ENCODE measurements at places on chromosomes 5 and 9.

DNA sequence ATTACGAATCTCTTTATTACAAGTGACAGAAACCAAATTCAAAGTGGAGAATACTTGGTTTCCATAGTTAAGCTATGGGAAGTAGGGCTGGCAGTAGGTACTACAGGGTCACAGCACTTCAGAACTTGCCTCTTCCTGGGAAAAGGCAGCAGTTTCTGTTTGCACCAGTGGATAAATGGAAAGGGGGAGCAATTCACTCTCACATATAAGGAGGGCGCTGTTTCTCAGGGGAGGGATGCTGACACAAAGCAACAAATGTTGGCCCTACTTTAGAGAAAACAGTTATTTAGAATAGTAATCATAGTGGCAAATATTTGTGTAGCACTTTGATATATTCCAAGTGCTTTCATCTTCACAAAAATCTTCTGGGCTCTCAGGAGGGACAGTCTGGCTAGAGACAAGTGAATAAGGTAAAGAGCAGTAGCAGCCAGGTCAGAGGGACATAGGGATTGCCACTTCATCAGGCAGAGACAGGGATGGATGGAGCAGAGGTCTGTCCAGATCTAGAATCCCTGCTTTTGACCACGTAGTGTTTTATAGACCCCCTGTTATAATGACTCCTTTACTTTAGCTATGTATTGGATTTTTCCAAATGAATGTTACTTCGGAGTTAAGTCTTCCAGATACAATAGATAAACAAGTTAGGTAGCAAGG, 554.8 kb upstream of the SGCD start:
- DNase-seq = no peak

GRCh38 chr9:83007521-83008300, 55.2 kb downstream of the RASEF start:
- DNase-seq = no peak

DNA sequence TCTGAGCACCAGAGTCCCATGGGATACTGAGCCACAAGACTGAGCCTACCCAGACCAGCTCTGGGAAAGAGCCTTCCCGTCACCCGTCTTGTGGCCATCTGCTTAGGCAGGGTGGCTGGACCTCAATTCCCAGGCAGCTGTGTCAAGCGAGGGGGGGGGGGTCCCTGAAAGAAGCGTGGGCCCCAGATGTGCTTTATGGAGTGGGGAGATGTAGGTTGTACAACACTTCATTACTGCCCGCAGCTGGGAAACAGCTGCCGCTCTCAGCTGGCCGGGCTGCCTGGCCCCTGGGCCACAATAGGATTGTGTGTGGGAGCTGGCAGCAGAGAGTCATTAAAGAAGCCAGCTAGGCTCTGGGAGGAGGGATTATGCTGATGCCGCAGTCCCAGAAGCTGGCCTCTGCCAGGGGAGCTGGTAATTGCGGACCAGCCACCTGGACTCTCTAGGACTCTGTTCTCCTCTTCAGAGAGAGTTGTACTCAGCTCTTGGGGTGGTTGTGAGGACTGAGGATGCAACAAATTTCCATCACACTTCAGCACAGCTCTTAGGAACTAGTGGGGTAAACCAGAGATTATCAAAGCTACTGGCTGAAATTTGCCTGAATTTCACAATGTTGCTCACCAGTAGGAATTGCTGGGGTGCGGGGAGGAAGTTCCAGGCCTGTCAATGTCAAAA, 145.4 kb downstream of the GADD45G start:
- no peak for DNase-seq

GRCh38 chr9:2125906-2126305, 110.8 kb downstream of the SMARCA2 start:
- no peak for DNase-seq

DNA sequence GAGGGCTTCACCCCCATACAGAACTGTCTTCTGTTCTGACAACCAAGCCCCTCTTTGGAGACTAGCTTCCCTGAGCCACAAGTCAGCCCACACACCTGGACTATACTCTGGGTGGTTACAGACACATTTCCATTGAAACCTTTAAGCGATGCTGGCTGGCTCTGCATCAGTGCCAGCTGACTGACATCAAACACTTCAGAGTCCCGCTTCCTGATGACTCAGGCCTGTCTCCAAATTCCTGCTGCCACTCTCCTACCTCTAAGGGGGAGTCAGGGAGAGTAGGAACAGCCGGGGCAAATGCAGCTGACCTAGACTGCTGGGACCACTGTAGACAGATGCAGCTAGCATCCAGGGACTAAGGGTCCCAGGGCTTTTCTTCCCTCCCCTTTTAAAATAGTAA, 59.4 kb downstream of the SIL1 start:
- DNase-seq = no peak

DNA sequence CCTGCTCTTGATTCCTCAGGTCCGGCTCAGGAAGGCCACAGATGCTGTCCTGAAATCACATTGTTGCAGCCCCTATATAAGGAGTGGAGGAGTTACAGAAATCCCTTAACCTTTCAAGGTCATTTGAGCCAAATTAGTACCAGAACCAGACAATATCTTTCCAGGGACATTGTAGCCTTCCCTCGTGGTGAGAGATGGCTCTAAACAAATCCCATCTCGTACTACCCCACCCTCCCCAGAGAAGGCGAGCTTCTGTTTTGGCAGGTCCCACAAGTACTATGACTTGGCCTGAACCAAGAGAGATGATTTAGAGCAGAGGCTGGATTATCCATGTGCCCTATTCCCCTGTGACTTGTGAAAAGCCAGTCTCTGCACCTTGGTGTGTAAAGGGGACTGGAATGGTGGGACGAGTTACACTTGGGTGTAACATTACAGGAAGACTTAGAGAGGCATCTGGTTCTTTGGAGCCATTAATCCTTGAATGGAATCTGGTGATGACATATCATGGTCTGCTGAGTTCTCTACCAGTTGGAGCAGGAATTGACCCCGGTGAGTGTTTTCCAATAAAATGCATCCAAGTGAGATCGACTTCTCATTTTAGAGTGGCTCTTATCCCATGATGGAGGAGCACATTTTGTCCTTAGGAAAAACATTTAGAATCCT, at the start of gene FAM240B:
TSS of gene FAM240B (minus strand) at position 51 of the 663 bp plus-strand sequence. CDS start 16,134 bp downstream, outside the sequence.
- no peak for DNase-seq

- no peak for DNase-seq
Measured at GRCh38 chr5:31866166-31866565, 227.2 kb downstream of the PDZD2 start.

DNA sequence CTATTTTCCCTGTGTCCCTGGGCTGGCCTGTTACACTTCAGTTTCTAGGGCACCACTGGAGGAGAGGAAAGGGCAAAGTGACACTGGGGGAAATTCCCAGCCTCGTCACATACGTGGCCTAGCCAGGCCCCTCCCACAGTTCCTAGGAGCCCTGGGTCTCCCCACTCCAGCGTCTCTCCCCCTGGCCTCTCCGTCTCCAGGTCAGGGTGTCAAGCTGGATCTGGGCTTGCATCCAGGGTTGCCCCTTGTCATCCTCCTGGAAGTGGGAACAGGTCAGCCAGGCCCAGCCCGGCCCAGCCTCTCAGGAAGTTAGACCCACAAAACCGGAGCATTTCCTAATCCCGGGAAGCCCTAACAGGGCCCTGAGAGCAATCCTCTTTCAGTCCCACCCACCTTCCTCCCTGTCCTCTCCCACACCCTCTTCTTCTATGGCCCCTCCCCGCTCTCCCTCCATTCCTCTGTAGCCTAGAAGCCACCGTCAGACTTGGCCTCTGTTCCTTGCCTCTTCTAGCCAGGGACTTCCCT, 4.7 kb upstream of the TNIP1 start:
- no peak for DNase-seq

- no peak for DNase-seq
Measured at GRCh38 chr9:134088063-134088725, 20.4 kb upstream of the BRD3 start.

DNA sequence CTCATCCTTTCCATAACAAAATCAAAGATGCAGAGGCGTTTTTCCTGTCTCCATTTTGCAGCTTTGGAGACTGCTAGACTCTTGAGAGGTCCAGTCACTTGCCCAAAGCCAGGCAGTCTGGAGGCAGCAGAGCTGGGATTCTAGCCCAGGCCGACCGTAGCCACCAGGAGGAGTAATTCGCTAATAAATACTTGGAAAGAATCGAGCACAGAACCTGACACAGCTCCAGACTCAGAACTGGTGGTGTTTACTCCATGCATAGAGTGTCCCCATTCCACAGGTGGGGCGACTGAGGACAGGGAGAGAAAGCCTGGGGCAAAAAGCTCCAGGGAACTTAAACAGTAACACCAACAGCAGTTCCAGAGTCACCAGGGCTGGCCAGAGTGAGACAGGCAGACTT, 10.7 kb upstream of the CERCAM start:
- DNase-seq = no peak

DNA sequence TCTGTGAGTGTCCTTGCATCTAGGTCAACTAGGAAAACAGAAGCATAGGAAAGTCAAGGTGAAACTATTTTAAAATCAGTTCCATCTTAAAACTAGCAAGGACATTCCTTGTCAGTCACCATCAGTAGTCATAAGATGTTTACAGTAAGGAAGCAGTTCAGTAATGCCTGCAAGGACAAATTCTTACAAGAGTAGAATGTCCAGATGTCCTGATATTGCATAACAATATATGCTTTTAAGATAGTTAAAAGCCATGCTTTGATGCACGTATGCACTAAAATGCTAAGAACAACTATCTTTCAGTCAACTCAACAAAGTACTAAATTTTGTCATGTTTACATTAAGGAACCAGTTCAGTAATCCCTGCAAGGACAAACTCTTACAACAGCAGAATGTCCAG, 11.3 kb upstream of the SVEP1 start:
- DNase-seq = no peak

- DNase-seq = no peak
Measured at GRCh38 chr9:95511952-95512708, 4.6 kb downstream of the PTCH1 start.

DNA sequence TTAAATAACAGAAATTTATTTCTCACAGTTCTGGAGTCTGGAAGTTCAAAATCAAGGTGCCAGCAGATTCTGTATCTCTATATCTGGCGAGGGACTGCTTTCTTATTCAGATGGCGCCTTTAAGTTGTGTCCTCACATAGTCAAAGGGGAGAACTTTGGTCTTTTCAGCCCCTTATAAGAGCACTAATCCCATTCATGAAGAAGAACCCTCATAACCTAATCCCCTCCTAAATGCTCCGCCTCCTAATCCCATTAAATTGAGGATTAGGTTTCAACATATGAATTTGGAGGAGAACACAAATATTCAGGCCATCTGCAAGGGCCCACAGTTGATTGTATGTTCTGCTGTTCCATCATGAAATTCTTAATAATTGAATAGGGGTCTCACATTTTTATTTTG, 10.8 kb upstream of the CCDC152 start:
- DNase-seq = no peak

- no peak for DNase-seq
Measured at GRCh38 chr9:76101075-76101474, 210.6 kb downstream of the PCSK5 start.

DNA sequence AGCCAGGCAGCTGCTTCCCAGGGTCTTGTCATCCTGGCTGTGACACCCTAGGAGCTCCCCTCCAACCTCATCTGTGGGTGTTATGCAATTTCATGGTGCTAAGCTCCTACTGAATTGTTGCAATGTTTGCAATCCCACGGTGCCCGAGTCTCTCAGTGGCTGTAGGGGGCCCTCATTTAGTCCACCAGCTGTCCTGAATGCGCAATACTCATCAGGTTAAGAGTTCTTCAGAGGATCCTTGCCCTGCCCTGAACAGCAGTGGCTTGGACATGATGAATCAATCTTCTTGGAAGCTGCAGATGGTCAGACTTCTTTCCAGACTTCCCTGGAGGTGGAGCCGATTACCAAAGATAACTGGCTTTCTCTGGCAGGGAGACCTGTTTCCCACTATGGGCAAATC, 584.1 kb downstream of the CCDC171 start:
- no peak for DNase-seq

GRCh38 chr5:31990081-31990650, 184.0 kb downstream of the GOLPH3 start:
- no peak for DNase-seq

- DNase-seq = no peak
Measured at GRCh38 chr9:19232823-19233194, 2.3 kb downstream of the DENND4C start.

- DNase-seq = no peak
Measured at GRCh38 chr5:39714036-39714698, 289.4 kb upstream of the DAB2 start.

- DNase-seq = no peak
Measured at GRCh38 chr5:169283887-169284286, 17.1 kb downstream of the SLIT3 start.

DNA sequence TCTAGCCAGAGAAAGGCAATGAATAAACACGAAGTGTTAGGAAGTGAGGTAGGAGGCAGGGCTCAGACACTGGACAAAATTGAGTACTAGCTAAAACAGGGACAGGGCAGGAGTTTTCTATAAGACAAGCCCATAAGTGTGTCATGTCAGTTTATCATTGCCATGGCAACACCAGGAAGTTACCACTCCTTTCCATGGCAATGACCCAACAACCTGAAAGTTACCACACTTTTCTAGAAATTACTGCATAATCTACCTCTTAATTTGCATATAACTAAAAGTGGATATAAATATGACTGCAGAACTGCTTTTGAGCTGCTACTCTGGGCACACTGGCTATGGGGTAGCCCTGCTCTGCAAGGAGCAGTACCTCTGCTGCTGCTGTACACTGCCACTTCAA, 442.5 kb upstream of the COX7C start:
- DNase-seq = no peak

- no peak for DNase-seq
Measured at GRCh38 chr9:104879555-104880309, 48.2 kb downstream of the ABCA1 start.

DNA sequence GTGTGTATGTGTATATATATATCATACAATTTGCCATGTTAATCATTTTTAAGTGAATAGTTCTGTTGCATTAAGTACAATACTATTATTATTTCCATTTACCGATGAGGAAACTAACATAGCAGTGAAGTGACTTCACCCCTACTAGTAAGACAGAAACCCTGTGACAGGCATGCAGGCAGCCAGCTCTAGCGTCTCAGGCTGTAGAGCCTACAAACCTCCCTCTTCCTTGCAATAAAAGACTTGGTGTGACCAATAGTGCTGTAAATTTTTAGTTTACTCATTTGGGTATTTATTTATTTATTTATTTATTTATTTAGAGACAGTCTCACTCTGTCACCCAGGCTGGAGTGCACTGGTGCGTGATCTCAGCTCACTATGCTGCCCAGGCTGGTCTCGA, 24.7 kb downstream of the FNBP1 start:
- DNase-seq = no peak

DNA sequence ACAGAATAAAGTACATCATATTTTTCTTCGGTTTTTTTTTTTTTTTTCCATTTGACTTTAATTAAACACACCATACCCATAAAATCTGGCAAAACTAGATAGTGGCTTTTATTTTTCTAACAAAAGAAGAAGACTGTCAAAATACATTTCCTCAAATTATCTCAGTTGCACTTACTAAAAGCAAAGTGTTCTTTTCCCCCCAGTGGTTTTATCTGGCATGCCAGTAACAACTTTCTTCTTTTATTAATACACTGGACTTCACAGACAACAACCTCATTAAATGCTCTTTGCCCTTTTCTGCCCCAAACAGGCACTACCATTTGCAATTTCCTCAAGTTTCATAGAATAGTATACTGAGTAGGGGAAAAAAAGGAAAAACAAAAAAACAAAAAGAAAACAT, 1792.3 kb downstream of the EFNA5 start:
- no peak for DNase-seq

- no peak for DNase-seq
Measured at GRCh38 chr5:116457062-116457461, 117.6 kb downstream of the SEMA6A start.

- no peak for DNase-seq
Measured at GRCh38 chr5:22593592-22593991, 259.6 kb downstream of the CDH12 start.

GRCh38 chr9:95852059-95853032, 23.1 kb upstream of the ERCC6L2 start:
- DNase-seq = no peak
